Stimulated activated CD4-positive, alpha-beta T cell treated with anti-CD3 and anti-CD28 coated beads, Interleukin-15, amount 100 ng/mL, for 48 hours (primary cell): ENCODE measurements at places on chromosomes 2 and 18.
A peak's percentile ranks its signal among the peaks of the same experiment; 100 is the strongest.

DNA sequence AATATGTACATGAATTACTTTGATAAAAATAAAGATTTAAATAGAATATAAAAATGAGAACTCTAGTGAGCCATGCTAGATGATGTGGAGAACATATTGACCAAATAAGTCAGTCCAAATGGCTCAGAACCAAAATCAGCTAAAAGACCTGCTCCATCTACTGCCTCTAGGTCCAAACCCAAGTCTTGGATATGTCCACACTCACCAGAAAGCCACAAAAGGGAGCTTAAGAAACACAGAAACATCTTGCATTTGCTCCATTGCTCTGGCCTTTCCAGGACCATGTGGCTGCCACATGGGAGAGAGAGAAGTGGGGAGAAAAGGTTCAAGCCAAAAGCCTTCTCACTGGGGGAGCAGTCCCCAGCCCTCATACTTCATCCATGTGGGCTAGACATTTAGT lies 272.5 kb downstream of the DYSF start:
- DNase-seq = no peak

DNA sequence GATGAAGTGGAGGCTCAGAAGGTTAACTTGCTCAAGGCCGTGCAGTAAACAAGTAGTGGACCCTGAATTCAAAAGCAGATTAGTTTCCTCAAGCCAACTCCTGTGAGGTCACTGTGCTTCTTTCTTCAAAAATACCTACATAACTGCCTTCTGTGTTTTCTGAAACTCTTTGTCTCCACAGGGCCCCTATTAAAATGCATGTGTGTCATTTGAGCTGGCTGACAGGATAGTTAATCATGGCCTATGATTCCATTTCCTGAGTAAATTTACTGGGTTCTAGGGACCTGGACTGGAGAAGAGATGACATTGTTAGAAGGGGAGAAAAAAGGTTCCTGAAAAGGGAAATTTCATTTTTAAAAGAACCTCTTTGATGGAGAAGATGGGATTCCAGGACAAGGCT lies 12.9 kb upstream of the DTNA start:
- DNase-seq = no peak

DNA sequence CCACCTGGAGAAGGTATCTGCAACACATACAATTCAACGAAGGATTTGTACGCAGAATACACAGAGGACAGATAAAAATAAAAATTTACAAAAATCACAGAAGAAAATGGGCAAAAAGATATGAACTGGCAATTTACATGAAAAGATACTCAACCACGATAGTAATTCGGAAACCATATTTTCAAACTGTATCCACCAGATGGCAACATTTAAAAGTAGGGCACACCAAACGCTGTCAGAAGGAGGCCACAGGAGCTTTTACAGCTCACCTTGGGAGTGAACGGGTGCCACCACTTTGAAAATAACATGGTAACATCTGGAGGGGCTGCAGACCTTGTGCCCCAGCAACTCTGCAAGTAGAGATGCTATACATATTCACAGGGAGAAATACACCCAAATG lies 9.8 kb downstream of the KIF1A start:
- DNase-seq = no peak

GRCh38 chr2:225999692-226000091 lies 600.2 kb downstream of the NYAP2 start:
- DNase-seq = no peak

DNA sequence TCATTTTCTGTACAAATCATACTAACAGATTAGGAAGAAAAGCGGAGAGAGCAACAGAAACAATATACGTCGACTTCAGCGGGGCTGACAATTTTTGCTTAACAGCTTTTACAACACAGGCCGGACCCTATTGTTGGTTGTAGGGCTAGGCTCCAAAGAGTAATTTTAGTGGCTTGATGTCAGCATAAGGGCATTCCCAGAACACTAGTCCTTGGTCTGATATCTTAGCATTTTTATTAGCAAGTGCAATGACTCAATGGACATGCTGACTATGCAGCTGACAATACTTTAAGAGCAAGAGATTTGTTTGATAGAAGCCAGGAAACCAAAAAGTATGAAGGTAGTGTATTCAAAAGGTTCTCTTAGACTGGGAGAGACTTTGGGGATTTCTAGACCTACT lies 209.9 kb downstream of the LNPK start:
- no peak for DNase-seq

- no peak for DNase-seq
Measured at GRCh38 chr2:23621616-23622015, 236.6 kb downstream of the KLHL29 start.

GRCh38 chr2:207815254-207815653 lies 45.5 kb upstream of the FZD5 start:
- DNase-seq = no peak

- DNase-seq = no peak
Measured at GRCh38 chr2:8355102-8355859, 326.6 kb upstream of the ID2 start.

- no peak for DNase-seq
Measured at GRCh38 chr2:74653589-74653984, 460 bp upstream of the SEMA4F start.

DNA sequence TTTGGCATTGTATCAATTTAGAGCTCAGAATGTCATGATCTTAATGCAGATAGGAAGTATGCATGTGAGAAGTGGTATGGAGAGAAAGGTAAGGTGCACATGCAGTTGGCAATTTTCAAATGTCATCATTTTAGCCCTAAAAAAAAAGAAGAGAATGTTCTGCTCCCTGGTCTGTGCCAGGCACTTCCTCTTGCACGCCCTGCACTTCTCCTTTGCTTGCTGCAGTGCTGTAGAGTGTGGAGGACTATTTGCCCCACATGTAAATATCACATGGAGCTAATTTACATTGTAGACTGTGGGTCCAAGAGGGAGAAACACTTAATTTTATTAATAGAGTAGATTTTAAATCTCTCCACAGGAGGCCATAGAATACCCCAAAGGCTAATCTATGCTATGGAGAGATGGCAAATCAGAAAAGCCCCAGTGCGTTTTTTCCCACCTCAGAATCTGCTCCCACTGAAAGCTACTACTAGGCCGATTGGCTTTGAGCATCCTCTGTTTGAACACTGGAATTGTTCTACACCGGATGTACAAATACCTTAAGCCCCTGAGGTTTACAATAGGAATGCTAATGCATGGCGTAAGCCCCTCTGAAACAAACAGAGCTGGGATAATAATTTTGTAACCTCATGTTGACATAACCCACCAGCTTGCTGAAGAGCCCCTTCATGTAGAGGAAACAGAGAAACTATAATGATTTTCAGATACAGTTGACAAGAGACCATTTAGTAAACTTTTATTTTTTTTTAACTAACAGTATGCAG lies 137.2 kb upstream of the KLHL14 start:
- no peak for DNase-seq

- no peak for DNase-seq
Measured at GRCh38 chr2:236095504-236095903, 72.7 kb downstream of the GBX2 start.

- DNase-seq = no peak
Measured at GRCh38 chr2:218988164-218988563, 3.2 kb upstream of the FEV start.

- DNase-seq = no peak
Measured at GRCh38 chr2:204545861-204546735, 823 bp downstream of the PARD3B start.

DNA sequence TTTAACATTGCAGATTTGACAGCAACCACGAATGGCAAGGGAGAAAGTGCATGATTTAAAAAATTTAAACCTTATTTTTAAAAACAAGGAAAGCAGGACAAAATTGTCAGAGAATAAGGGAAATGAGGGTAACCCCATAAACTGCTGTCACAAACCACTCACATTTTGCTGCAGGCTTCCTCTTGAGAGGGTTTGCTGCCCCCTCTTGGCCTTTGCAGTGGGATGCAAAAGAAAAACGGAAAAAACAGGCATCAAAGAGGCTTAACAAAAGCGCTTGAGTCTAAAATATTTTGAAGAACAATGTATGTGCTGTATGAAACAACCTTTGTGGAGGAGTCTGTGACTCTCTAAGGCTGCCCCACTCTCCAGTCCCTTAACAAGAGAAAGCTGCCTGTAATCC lies 91.6 kb downstream of the TMX3 start:
- peak; percentile 5 for DNase-seq
